ENCODE measurements at places on chromosomes 11 and 22.

DNA sequence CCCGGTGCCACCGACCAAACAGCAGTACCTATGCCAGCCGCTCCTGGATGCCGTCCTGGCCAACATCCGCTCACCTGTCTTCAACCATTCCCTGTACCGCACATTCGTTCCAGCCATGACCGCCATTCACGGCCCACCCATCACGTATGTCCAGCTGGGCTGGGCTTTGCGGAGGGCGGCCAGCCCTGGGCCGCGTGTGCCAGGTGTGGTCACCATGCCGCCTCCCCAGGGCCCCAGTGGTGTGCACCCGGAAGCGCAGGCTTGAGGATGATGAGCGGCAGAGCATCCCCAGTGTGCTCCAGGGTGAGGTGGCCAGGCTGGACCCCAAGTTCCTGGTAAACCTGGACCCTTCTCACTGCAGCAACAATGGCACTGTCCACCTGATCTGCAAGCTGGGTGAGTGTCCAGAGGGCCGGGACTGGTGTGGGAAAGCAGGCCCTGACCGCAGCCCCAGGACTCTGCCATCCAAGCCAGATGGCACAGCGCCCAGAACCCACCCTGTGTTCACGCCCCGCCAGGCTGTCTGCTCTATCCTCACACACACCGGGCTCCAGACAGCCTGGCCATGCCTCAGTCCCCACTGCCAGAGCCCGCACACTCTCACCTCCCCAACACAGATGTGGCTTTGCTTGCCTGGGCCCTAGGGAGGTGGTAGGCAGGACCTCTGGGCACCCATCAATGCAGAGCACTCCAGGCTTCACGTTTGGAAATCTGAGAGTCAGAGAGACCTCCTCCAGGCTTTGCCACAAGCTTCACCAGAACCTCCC is 77.6 kb downstream of the MED15 start:
- no peak for DNase-seq

DNA sequence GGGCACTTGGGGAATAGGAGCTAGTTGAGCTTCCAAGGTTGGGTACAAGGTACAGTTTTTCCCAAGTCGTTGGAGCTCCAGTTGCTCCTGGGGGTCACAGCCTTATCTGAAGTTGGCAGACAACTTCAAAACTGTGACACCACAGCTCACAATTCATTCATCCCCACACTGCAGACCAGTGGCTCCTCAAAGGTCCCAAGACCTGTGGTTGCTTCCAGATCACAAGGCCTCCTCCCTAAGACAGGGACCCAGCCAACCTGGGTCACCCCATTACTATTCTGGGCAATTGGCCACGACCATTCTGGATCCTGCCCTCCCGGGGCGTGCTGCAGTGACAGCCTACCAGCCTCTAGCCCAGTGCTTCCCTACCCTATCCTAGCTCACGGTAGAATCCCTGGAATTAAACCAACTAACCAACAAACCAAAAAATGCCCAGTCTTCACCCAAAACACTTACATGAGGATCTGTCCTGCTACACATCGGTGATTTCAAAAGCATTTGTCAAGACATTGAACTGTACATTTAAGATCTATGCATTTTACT is 862 bp upstream of the PDXP start:
- no peak for DNase-seq

DNA sequence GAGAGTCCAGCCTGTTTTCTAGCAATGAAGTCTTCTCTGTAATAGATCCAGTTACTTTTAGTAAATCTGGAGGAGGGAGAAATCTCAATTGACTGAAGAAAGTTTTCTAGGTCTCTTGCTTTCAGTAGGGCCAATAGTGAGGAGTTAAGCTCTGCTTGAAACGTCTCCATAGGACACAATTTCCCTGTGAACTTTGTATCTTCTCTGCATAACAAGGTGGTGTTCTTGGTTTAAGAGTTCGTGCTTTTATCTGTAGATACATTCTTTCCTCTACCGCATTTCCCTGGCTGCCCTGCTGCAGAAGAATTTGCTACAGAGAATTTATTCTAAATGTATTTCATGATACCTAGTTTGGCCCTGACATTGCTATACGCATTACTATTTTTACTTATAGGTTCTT is 183.1 kb downstream of the ARHGAP42 start:
- no peak for DNase-seq

GRCh38 chr11:87493516-87493915 is 455.8 kb downstream of the TMEM135 start:
- DNase-seq, result no peak

DNA sequence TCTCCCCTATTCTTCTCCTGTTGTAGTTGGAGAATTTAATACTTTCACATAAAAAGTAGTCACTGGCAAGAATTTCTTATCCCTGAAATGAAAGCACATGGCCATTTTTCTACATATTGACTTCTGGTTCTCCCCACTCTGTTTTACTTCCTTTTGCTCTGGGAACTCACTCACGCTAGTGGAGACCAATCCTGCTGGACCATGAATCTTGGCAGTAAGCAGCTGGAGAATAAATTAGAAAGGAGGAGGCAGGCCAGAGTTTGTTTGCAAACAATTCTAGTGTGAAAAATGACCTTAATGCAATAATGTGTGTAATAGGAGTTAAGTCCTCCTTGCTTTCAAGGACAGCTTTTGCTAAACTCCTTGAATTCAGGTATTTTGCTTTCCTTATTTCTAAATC is 412.3 kb upstream of the CHORDC1 start:
- DNase-seq, result no peak

DNA sequence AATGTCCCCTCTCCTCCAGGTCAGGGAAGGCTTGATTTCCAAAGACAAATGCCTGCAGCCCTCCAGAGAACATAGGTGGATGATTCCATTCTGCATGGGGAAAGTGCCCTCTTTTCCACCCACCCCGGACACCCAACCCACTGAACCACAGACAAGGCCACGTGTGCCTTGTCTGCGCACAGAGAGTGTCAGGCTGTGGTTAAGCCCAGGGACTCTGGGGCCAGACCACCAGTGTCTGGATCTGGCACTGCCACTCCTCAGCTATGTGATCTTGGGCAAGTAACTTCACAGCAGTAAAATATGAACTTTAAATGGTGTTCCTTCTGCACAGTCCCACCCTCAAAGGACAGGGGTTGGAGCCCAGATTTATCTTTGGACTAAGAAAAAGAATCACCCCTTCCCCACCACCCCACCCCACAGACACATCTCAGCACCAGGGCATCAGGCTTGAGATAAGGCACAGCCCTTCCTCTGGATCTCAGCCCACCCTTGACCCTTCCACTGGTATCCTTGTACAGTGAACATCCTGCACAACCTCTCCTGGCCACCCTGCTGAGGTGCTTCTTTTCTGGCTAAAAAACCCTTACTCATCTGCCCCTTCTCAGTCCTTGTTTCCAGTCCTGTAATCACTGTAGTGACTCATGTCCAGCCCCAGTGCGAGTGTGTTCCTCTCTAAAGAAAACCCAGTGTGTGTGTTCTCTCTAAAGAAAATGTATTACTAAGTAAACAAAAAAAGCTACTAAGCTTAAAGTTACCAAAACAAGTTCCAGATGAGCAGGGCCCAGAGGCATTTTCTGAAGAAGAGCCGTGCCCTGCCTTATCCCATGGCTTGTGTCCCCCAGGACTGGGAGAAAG is 1.9 kb upstream of the PTGDR2 start:
- no peak for DNase-seq

DNA sequence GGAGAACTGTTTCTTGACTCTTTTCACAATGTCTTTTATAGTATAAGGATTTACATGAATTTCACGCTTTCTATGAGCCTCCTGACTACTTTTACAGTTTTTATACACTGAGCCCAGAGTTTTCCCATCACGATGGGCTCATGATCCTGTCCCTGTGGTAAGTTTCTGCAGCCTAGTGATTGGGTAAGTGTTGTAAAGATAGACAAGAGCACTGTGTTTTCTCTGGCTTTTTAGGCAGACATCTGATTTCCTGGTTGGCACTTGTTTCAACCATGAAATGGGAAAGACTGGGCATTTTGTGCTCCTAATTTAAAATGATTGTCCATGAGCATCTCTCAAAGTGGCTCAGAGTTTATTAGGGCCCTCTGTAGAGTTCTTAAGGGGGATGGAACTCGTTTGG is 299.0 kb downstream of the FAT3 start:
- DNase-seq, result no peak

- DNase-seq, result no peak
Observed at GRCh38 chr11:33899400-33900037, 7.6 kb upstream of the LMO2 start.

- DNase-seq, result no peak
Observed at GRCh38 chr11:37483761-37484160, 885.7 kb upstream of the RAG2 start.

Measured in stimulated activated CD8-positive, alpha-beta memory T cell treated with anti-CD3 and anti-CD28 coated beads, Interleukin-2, amount 100 ng/mL, for 48 hours (primary cell).